ENCODE measurements at places on chromosomes 2 and 18.
A peak's percentile ranks its signal among the peaks of the same experiment; 100 is the strongest.

GRCh38 chr2:101830555-101830954, 133.0 kb downstream of the MAP4K4 start:
- DNase-seq = no peak

GRCh38 chr2:101341421-101341820, 32.9 kb upstream of the RNF149 start:
- DNase-seq = peak; percentile 24

GRCh38 chr18:8339952-8340351, 269.3 kb upstream of the RAB12 start:
- no peak for DNase-seq

GRCh38 chr2:159904959-159905305, 106.9 kb upstream of the CD302 start:
- no peak for DNase-seq

DNA sequence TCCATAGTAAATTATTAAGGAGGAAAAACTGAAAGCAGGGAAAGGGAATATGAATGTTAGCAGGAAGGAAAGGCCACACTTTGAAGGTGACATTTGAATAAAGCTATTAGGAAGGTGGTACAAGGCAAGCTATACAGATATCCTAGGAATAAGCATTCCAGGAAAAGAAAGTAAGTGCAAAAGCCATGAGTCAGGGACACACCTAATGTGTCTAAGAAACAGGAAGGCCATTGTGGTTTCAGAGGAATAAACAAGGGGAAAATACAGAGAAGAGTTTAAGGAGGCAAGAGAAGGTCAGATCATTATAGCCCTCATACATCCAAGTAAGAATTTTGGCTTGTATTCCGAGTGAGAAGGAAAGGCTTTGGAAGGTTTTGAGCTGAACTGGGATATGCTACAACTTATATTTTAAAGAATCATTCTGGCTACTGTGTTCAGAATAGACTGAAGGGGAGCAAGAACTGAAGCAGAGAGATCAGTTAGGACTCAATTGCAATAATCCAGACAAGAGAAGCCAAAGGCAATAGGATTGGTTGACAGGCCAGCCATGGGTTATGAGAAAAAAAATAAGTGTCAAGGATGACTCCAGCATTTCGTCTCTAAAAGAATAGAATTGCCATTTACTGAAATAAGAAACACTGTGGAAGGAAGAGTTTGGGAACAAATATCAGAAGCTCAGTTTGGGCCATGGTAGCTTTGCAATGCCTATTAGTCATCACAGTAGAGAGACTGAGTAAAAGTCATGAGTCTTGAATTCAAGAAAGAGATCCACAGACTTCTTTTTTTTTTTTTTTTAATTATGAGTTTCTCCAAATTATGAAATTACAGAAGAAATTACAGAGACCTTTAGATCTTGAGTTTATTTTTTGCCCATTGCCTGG, 11.3 kb downstream of the RAD51AP2 start:
- no peak for DNase-seq

DNA sequence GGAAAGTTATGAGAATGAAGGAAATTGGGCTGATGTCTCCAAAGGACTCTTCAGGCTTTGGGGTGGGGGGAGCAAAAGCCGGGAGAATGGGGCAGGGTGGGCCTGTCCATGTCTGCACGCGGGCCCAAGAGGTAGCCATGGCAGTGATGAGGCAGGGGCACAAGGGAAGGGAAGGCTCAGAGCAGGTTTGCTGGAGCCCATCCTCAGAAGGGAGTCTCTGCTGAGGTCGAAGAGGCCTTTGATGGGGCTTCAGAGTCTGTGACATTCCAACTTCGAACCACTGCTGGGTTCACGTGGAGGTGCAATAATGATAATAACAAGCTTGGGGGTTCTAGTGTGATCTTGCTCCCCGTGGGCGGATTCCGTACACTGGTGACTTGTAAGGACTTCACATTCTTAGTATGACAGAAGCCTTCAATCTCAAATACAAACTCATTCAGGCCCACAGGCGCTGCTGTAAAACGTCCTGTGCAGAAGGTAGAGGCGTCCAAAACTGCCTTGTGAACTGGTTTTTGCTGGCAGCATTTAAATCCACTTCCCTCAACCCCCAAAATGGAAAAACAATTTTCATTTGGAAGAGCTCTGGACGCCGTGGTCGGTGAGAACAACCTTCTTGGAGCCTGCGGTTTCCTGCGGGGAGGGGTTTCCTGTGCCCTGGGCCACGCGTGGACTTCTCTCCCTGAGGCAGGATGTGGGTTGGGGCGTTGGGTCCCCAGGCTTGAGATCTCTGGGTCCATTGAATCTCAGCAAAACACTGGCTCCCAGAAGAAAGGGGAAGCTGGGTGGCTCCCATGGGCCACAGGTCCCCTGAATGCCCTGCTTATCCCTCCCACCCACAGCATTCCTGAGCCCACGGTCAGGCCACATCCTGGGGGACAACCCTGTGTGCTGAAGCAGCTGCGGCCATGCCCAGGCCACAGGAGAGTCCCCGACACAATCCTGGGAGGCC, 151.0 kb downstream of the TPO start:
- DNase-seq = no peak

GRCh38 chr2:71757351-71757750, 304.0 kb downstream of the DYSF start:
- DNase-seq = no peak

- DNase-seq = no peak
Measured at GRCh38 chr2:29487967-29488555, 372.8 kb downstream of the CLIP4 start.

- DNase-seq = no peak
Measured at GRCh38 chr18:23306822-23307221, 146.3 kb upstream of the RIOK3 start.

DNA sequence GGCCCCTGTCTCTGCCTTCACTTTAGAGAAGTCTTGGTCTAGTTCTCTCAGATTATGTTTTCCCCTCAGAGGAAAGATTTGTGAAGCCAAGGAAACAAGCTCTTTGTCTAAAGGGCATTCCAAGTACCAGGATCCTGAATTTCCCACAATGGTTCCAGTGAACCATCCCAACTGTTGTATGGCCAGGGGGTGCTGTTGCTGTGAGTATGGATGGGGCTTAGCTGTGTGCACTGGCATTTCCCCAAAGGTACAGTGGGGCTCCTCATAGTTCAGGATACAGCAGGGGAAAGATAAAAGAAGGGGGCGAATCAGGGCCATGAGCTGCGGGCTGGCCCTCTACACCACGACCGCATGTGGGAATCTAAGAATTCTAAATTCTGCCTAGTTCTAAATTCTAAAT, 1154.0 kb upstream of the FANCL start:
- DNase-seq = no peak

DNA sequence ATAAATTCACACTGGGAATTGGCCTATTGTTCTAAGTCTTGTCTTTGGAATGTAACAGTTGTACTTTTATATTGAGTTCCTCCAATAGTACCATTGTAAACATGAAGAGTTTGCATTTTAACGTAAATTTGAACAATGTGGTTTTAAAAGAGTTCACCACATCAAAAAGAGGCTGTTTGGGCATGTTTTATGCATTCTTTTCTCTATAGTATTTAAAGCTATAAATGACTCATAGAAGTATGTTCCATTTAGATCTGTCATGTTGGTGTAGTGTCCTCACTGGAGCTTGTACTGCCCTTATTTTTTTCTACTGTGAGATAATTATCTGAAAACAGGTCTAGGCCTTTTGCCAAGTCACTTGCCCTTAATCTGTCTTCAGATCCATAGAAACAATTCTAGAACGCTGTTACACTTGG, 141.9 kb downstream of the RHBDD1 start:
- no peak for DNase-seq

DNA sequence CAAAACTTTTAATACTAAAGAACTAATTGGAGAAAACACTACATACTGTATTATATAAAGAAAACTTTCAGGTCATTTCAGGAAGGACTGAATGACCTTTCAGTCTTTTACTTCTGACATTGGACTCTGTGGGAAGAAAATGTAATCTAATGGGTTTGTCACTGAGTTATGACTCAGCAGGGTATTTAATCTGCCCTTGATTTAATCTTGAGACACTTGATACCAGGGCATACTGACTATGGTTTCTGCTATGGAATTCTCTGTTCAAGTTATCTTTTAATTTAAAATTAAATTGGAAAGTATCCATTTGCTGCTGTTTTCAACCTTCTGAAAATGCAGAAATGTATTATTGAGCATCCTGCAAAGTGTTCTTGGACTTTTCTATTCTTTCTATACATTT, 354.2 kb upstream of the GALNT5 start:
- no peak for DNase-seq

GRCh38 chr2:69659941-69660483, 16.5 kb upstream of the AAK1 start:
- no peak for DNase-seq

GRCh38 chr2:28565720-28566295, 69.9 kb downstream of the PLB1 start:
- no peak for DNase-seq

DNA sequence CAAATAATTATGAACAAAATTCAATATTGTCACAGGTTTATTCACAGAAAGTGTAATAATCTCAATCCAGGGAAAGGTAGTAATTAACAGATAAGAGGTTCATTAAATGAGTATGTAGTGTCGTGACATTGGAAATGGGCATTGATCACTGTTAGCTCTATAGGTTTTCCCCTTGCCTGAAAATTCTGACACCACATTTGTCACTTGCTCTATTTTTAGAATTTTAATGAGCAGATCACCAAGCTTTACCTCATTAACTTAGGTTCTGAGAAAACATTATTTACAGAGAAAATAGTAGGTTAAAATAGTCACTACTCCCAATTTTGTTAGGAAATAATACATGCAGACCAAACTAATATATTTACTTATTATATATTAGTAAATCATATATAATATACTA, 344.0 kb downstream of the DSC3 start:
- no peak for DNase-seq

GRCh38 chr2:25566694-25567093, 106.7 kb downstream of the DTNB start:
- no peak for DNase-seq

- no peak for DNase-seq
Measured at GRCh38 chr2:184936761-184937160, 338.4 kb downstream of the ZNF804A start.

DNA sequence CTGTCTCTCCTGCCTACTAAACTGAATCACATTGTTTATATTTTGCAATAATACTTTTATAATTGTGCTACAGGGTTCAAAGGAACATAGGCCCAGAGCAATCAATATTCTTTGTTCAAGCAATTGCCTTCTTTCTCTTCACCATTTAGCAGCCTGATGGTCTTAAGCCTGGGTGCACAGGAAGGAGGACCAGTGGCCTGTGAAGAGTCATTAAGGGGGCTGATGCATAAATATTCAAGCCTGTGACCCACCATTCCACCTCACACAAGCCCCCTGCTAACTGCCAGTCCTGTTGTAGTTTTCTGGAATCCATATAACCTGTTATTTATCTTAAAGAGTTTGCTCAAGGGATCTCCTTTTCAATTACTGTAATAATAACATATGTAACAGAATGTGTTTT, 56.0 kb downstream of the ABCA12 start:
- DNase-seq = no peak

DNA sequence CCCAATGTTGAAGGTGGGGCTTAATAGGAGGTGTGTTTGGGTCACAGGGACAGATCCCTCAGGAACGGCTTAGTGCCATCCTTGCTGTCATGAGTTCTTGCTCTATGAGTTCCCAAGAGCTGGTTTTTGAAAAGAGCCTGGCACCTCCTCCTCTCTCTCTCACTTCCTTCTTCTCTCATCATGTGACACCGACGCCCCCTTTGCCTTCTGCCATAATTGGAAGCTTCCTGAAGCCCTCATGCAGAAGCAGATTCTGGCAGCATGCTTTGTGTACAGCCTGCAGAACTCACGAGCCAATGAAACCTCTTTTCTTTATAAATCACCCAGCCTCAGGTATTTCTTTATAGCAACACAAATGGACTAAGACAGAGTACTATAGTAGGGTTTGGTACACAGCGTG, 100.4 kb upstream of the SH3BP4 start:
- DNase-seq = no peak

DNA sequence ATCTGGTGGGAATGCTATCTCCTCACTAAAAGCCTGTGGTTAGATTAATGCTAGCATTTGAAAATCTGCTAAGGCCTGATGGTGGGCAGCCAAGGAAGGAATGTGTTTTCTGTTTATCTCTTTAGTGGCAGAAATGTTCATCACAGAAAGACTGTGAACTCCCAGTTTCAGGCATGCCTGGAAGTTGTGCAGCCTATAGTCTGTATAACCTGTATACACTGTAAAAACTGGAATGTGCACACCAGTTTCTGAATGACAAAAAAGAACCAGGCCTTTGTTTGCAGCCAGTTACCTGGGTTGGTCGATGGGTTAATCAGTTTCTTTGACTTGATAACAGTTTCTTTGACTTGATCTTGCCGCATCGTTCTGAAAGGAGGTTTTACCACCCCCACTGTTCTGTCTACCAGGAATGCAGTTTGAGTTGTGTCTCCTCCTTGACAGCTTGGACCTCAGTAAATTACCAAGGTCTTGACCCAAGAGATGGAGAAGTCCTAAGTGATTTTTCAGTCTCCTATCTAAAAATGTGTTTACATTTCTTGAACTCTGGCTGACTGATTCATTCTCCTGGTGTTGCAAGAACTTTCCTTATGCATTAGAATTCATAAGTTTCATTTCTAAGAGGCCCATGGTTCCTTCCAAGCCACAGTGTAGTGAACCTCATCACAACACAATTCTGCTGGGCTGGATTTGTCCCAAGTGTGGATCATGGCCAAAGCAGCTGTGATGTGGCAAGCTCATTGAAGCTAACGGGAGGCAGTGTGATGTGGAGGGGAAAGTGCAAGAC, 62.2 kb downstream of the KIAA2012 start:
- no peak for DNase-seq

DNA sequence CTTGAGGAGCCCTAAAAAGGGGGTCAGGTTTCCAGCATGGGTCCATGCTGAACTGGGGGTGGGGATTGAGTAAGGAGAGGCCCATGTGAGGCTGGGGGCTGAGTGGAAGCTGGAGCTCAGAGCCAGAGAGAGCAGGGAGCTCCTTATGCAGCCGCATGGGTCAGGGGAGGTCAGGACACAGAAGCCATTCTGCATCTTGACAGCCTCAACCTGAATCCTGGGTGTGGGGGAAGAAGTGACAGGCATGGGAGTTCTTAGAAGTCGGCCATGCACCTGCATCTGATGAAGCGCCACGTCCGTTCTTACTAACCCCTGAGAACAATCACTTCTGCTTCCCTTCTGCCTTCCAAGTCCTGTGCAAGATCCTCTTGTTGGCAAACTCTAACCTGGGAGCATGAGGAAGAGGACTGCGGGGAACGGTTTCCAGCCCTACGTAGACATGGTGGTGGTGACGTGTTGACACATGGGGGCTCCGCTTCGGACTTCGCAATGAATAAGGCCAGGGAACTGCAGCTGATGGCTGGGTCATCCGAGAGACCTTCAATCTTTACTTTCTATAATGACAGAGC, 22.3 kb downstream of the GNLY start:
- no peak for DNase-seq
